RWPE1 (cell line): ENCODE measurements at places on chromosomes 7 and 10.

- no peak for DNase-seq
Measured at GRCh38 chr7:27686315-27686714, 23.6 kb upstream of the HIBADH start.

DNA sequence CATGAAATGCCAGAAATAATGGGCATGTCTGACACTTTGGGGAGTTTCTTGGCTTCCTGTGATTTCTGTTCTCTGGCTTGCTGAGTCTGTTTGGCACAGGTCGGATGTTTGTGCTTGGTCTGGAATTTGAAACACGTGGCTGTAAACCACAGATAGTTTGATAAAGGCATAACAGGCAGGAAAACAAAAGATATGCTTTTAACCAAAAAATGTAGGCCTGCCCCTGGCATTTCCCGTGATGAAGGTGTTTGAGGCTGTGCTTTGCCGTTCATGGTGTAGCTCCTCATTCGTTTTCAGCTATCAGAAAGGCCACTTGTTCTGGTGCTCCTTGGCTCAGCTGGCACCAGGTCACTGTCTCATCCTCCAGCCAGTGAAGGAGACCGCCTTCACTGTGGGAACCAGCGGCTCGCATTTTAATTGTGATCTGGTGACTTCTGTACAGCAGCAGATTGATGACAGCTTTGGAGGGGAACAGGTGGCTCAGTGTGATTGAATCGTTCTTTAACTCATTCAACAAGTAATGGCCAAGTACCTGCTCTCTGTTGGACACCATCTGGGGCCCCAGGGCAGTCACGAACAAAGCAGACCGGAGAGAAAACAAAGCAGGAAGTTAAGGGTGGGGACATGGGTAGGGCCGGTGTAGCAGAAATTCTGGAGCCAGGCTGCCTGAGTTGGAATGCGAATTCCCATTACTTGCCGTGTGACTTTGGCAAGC, 111.5 kb downstream of the CCNY start:
- peak; percentile 68 for DNase-seq

DNA sequence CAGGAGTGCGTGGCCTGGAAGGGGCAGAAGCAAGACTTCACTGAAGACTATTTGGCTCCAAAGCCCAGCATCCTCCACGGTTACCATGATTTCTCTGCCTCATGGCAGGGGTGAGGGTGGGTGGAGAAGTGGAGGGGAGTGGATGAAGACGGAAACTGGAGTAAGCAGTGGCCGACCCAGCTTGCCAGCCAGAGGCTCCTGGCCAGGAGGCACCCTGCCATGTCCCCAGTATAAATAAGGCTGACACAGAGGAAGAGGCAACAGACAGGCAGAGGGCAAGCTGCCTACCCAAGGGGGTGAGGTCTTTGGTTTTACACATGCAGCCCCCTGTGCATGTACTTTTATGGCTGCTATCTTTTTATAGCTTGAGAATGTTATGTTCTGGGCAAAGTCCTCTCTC, 102.6 kb upstream of the TBX20 start:
- DNase-seq = no peak

GRCh38 chr7:867406-868188, 8.8 kb upstream of the GET4 start:
- DNase-seq = peak; percentile 89

- no peak for DNase-seq
Measured at GRCh38 chr7:22361795-22362194, 4.8 kb upstream of the RAPGEF5 start.

DNA sequence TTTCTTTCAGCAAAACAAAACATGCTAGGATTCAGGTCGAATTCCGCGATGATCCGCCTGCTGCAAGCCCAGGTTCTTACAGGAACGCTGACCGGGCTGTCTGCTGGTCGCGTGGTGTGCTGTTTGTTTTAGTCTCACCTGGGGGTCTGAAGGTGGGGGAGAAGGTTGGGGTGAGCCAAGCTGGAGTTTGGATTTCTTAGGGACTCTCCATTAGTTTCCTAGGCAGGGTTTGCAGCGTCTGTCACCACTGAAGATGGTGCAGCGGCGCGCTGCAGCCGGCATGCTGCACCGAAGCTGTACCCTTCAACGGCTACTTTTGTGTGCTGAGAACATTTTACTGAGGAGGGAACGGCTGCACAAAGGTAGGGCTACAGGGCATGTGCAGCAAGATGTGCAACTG, 48.7 kb downstream of the GCC1 start:
- no peak for DNase-seq

GRCh38 chr10:79316671-79317431, 30.4 kb upstream of the PPIF start:
- no peak for DNase-seq

DNA sequence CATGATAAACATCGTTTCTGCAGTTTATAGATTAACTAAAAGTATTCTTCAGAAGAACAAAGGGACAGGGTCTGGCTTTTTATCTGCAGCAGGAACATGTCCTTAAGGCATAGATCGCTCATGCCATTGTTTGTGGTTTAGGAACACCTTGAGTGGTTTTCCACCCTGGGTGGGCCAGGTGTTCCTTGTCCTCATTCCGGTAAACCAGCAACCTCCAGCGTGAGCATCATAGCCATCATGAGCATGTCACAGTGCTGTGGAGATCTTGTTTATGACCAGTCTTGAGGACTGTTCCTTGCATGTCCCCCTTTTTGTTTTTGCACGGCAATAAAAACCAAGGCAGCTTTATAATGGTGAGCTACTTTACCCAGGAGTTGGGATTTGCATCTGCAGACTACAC, 33.9 kb downstream of the STOX1 start:
- DNase-seq = no peak

GRCh38 chr7:745431-746154, 18.5 kb upstream of the PRKAR1B start:
- DNase-seq = no peak

DNA sequence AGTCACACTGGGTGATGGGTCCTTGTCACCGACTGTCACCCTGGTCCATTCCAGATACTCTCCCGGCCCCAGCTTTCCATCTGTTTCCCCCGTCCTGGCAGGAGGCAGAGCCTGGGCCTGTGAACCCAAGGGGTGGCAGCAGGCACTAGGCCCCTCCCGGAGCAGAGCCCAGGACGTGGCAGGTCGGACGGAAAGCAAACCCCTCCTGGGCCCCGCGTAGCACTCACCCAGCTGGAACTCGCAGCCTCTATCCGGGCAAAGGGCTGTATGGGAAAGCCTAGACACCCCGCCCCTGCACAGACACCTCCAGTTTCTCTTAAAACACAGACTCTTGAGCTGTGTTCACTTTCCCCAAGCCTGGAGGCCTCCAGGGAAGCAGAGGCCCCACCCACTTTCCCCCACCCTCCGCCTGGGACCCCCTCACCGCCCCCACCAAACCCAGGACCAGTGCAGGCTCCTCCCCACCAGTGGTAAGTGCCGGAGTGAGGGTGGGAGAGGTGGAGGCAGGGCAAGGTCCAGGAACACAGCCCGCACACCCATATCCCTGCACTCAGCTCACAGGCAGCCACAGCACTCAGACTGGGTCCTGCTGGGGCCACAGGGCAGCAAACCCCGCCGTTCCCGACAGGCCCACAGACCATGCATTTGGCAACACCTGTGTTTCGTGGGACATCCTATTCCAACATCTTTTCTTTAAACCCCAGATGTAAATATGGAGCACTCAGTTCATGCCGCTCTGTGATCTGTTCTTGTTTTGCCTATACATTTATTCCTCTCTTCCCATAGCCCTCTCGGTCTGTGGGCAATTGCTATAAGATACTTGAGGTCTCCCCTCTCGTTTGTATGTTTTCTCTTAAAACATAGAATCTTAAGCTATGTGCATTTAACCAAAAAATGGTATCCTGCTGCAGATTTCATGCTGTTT, 98.2 kb upstream of the PDGFA start:
- DNase-seq = no peak

DNA sequence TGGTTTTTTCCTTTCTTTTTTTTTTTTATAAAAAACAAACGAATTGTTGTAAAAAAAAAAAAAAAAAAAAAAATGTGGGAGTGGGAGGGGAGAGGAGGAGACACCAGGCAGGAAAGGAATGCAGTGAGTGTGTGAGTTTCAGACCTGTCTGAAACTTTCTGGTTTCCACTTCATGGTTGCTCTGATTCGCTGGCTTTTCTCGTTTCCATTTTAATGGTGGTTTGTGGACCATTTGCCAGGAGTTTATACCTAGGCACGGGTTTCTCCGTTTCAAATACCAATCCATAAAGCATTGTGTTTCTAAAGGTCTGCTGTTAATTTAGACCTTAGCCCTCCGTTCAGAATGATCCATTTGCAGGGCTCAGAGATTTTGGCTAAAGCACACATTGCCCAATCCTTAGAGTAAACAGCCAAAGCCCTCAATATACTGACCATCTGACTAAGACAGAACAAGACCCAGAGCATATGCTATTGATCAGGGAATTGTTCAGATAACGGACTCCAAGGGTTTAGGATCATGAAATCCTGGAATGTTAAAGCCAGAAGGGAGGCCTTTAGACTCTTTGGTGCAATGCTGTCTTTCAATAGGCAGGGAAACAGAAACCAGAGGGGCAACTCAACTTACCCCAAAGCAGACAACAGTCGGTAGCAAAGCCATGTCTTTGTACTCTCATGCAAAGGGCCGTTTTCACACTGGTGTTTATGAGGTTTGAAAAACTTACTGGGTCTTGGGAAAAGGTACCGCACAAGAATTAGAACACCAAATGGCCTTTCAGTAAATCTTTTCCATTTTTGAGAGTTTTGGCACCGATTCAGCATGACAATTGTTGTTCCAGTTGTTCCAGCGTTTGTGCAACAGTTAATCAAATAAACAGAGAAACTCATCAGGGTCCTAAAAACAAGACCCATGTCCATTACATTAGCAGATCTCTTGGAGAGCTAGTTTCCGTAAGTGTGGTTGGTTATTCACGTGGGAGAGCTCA, 94.3 kb upstream of the AGBL3 start:
- no peak for DNase-seq

DNA sequence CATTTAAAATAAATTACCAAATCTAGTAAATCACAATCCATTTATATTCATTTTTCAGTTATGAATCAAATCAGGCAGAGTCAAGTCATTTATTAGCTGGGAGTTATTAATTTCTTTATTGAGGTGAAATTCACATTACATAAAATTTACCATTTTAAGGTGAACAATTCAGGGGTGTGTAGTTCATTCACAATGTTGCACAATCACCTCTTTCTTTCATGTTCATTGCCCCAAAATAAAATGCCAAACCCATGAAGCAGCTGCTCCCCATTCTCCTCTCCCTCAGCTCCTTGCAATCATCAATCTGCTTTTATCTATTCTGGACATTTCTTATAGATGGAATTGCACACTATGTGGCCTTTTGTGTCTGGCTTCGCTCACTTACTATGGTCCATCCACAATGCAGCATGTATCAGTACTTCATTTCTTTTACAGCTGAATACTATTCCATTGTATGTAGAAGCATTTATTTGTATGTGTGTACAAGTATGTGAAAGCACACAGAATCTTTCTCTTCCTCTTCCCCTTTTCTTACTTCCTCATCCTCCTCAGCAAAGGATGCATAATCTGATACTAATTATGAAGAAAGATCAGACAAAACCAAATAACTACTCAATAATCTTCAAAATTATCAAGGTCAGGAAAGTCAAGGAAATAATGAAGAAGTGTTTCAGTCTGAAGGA, 60.6 kb downstream of the LMBR1 start:
- DNase-seq = no peak

GRCh38 chr10:34183016-34183796, 631.9 kb downstream of the PARD3 start:
- no peak for DNase-seq

GRCh38 chr10:66941491-66941890, 15.7 kb downstream of the LRRTM3 start:
- DNase-seq = no peak

DNA sequence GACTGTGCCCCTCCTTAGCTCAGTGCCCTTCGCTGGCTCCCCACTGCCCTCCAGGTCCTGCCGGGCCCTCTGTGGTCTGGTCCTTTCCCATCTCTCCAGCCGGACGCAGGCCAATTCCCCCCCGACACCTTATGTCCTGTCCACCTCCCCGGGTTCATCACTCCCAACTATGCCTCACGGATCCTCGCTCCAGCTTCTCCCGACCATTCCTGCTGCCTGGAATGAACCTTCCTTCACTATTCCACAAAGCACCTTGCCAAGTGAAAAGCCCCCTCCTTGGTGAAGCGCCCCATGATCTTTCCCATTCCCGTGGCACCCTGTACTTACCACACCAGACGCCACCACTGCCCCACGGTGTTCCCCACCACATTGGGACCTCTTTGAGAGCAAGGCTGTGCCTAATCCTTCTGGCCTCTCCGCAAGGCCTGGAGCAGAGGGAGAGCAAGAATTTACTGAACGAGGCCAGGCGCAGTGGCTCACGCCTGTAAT, 47.2 kb downstream of the TMEM270 start:
- no peak for DNase-seq

DNA sequence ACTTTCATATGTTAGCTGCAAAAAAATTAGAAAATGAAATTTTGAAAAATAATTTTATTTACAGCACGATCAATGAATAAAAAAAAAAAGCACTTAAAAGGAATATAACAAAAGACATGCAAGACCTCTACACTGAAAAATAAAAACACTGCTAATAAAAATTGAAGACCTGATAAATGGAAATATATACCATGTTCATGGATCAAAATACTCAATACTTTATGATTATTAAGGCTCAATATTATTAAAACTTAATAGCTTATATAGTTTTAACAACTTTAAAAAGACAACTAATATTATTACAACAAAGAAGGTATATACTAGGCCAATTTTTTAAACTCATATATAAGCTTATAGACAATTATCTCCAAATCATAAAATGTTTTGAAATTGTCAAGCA, 143.0 kb downstream of the GFRA1 start:
- DNase-seq = no peak

- no peak for DNase-seq
Measured at GRCh38 chr7:64755865-64756264, 38.4 kb upstream of the ZNF138 start.

- DNase-seq = no peak
Measured at GRCh38 chr7:85018498-85018897, 168.4 kb downstream of the SEMA3D start.

DNA sequence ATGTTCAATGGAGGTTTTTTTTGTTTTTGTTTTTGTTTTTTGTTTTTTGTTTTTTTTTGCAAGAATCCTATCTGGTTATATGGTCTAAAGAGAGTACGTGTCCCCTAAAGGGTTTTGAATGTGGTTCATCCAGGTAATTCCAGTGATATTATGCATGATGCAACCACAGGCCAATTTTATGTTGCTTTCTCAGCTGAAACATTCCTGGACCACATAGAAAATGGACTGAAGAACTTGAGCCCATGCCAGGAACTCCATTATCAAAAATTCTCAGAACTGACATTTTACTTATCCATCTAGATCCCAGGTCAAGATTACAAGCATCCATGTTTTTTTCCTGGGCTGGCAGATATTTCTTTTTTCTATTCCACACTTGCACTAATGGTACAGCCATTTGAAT, 11.5 kb upstream of the MINDY3 start:
- no peak for DNase-seq

GRCh38 chr7:17103170-17103569, 195.3 kb upstream of the AHR start:
- DNase-seq = no peak
